ENCODE measurements at places on chromosomes 7 and 10. TPM values are rescaled to one million over a fixed set of nuclear protein-coding genes. Genes with fewer than 3 reads are reported as not detected.

- no peak for DNase-seq
Measured at GRCh38 chr7:47887016-47887640, 61.1 kb downstream of the PKD1L1 start.

- DNase-seq = no peak
Measured at GRCh38 chr10:91271886-91272285, 51.4 kb downstream of the PCGF5 start.

PRLHR gene
- not detected for polyA plus RNA-seq

DNA sequence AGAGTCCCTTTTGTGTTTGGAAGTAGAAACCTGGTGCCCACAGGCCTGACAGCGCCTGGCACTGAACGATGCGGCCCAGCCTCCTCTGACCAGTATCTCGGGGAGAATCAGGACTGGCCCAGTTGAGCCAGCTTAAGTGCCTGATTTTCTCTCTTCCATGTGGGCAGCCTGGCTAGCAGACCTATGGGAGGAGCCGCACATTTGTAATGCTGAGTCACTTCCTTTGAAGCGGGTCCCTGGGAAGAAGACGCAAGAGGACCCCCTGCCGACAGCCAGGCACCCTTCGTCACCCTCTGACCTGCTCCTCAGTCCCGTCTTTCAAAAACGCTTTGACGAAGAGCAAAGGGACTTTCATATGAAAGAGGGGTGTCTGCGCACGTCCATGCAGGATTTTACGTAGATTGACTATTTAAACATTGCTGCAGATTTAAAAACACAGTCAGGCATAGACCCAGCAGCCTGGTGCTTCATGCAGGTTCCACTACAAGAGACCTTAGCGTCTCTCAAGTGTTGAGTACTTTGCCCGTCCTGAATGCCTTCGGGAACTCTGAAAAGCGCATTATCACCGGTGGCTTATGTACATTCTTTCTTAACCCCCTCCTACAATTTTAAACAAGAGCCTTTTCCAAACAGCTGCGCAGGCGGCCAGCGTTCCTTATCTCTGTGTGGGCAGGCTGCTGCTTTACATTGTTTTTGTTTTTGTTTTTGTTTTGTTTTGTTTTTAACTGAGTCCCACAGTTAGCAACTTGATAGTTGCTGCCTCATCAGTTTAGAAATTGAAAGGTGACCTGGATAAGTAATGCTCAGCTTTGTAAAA is 36.5 kb upstream of the AP5Z1 start:
- peak; percentile 70 for DNase-seq

GRCh38 chr7:99040104-99040958 is 103.6 kb downstream of the SMURF1 start:
- peak; percentile 66 for DNase-seq
